Stimulated activated CD4-positive, alpha-beta T cell treated with anti-CD3 and anti-CD28 coated beads, Interleukin-1b, Interleukin-23, amount 100 ng/mL, for 48 hours (primary cell): ENCODE measurements at places on chromosomes 1 and 21.

- DNase-seq = no peak
Measured at GRCh38 chr1:68149110-68149798, 83.1 kb downstream of the WLS start.

GRCh38 chr1:160722726-160723125 is 11.1 kb upstream of the CD48 start:
- no peak for DNase-seq

GRCh38 chr1:8009043-8010002 is 16.8 kb downstream of the ERRFI1 start:
- DNase-seq = no peak

- peak; percentile 14 for DNase-seq
Measured at GRCh38 chr1:67323087-67323486, 15.4 kb downstream of the IL12RB2 start.

DNA sequence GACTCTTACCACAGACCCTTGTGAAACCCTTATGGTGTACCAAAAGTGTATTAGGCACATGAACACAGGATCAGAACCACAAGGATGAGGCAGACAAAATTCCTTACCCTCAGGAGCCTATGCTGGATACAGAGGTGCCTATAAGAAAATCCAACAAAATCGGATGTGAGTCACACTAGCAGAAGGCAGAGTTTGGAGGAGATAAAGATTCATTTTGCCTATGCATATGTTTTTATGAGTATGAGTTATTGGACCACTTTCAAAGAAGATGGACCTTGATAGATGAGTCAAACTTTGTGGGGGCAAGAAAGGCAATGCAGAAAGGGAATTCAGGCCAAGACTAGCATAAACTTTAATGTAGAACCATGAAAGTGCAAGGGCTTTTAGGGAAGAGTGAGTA is 17.0 kb downstream of the CAMK1G start:
- no peak for DNase-seq

- DNase-seq = no peak
Measured at GRCh38 chr1:71295350-71295749, 214.5 kb upstream of the ZRANB2 start.

- DNase-seq = no peak
Measured at GRCh38 chr1:211822677-211823407, 7.7 kb downstream of the LPGAT1 start.

DNA sequence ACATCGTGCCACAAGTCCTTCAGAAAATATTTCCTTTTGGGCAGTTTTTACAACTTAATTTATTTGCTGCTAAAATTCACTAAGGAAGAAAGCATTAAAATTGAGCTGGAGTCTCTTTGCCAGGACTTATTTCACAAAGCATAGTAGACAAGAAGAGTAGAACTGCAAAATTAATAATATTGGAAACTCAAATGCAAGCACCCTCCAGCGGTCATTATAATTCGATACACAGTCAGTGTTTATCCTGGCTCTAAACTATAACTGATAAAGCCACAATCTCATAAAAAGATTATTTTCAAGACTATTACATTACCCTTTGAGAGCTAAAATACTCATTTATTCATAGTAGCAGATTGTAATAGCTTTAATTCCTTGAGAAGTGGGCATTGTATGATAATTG is 655.4 kb downstream of the RWDD3 start:
- no peak for DNase-seq

GRCh38 chr1:61120246-61120840 is 38.0 kb downstream of the NFIA start:
- no peak for DNase-seq

- DNase-seq = no peak
Measured at GRCh38 chr1:6502000-6502891, 10.8 kb upstream of the PLEKHG5 start.

DNA sequence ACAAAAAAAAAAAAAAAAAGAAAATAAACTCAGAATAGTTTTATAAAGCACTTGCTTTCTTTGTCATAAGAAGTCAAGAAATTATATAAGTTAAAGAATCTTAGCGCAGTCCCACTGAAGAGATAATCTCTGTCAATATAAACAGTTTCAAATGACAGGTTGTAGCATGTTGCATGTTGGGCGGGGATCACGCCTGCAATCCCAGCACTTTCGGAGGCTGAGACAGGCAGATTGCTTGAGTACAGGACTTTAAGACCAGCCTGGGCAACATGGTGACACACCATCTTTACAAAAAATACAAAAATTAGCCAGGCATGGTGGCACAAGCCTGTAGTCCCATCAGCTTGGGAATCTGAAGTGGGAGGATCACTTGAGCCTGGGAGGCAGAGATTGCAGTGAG is 18.4 kb upstream of the INPP5B start:
- DNase-seq = no peak

DNA sequence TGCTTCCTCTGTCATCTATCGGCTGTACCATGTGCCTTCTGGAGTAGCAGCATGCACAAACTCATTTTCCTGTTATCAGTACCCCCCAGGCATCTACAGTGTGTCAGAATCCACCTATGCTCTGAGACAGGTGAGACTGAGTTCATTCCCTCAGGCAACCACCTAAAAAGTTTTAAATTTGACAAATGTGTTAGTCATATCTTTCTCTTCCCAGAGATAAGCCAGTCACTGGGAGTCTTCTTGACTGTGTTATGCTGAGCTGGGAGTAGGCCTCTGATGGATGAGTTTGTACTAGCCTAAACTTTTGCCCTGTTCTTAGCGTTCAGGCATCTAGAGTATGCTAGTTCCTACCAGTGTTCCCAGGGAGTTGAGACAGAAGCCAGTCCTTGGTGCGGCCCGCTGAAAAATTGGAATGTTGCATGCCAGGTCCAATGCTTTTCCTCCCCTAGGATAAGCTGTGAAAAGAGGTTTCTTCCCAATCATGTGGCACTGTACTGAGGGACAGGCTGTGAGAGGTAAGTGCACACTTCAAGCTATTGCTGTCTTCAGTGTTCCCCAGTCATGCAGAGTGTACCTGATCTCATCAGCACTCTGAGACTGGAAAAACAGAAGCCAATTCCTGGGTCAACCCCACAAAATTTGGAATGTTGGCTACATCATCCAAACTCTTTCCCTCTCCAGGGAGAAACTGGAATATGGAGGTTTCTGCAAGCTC is 1202.3 kb downstream of the NCAM2 start:
- no peak for DNase-seq

DNA sequence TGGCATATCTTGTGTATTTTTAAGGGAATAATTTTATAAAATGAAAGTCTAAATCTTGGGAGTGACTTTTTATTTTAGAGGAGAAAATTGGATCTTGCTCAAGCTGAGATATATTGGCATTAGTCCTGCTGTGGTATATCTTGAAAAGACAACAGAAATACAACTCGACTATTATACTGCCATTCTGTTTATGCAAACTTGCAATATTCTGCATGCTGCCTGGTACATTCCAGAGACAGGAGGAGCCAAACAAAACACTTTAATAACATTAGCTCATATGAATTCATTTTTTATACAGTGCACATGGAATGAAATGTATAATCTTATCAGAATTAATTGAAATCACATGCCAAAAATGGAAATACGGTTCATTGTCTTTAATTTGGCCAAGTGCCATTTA is 176.0 kb upstream of the NRIP1 start:
- no peak for DNase-seq

DNA sequence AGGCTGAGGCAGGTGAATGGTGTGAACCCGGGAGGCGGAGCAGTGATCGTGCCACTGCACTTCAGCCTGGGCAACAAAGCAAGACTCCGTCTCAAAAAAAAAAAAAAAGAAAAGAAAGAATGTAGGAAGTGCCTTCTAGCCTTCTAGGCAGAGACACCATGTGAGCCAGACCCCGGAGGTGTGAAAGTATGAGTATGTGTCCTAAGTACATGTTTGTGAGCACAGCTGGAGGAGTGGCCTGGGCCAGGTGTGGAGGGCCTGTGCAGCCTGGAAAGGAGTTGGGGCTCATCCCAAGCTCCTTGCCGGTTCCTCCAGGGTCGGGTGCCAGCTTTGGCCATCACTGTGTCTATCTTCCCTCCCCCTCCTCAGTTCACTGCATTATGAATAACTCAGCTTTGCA is 13.0 kb downstream of the SOX13 start:
- DNase-seq = no peak

DNA sequence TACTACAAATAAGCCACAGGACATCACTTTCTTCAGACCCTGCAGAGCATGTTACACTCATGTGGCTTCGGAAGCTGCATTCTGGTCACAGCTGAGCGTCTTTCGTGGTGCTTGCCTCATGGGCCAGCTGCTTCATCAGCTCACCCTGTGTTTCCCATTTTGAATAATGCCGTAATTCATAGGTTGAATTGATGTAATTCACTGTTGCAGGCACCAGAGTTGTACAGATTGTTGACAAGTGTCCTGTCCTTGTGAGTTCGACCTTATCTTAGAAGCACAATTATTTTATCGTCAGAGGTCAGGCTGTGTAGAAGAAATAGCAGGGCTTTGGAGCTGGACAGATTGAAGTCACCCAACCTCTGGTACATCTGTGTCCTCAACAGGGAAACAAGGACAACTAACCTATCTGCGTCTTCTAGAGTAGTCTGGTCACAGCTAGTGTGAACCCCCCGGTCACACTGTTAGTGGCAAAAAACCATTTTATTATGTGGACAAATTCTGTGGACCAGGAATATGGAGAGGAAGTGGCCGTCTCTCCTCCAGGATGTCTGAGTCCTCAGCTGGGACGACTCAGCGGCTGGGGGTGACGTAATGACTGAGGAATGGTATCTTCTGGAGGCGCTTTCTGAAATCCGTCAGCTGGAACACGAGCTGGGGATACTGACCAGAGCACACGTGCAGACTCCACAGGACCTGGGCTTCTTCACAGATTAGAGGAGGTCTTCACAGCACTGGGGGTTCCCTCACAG is 17.8 kb downstream of the PKNOX1 start:
- DNase-seq = no peak

GRCh38 chr1:226549094-226549936 is 751 bp downstream of the STUM start:
- no peak for DNase-seq

GRCh38 chr1:230753191-230753585 is 6.0 kb downstream of the CAPN9 start:
- no peak for DNase-seq

DNA sequence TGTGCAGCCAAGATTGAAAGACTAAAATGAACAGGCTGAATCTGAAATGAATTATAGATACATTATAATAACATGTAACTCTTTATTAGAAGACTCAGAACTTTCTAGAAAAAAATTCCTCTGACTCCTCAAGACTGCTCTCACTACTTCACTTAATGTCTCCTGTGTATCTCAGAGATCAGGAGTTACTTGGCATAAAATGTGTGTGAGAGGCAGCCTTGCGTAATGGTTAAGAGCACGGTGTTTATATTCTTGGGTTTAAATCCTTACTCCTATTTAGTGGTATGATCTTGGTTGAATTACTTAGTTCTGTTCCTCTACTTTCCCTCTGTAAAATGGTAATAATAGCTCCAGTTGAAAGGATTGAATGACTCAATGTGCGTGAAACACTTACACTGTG is 634.9 kb downstream of the LTN1 start:
- DNase-seq = no peak

DNA sequence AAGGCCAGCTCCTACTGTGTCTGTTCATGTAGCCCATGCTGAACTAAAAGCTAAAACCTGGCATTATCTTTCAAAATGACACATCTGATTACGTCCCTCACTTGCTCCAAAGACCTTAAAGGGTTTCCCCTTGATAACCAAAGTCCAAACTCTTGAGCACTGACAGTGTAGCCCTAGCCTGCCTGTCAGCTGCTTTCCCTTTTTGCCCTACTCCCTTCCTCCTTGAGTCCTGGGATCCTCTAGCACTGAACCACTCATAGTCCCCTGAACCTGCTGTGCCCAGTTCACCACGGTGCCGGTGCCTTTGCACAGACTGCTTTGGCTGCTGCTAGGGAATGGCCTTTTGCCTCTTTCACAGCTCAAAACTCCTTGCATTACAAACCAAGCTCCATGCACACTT is 67.5 kb downstream of the PLXNA2 start:
- DNase-seq = no peak

DNA sequence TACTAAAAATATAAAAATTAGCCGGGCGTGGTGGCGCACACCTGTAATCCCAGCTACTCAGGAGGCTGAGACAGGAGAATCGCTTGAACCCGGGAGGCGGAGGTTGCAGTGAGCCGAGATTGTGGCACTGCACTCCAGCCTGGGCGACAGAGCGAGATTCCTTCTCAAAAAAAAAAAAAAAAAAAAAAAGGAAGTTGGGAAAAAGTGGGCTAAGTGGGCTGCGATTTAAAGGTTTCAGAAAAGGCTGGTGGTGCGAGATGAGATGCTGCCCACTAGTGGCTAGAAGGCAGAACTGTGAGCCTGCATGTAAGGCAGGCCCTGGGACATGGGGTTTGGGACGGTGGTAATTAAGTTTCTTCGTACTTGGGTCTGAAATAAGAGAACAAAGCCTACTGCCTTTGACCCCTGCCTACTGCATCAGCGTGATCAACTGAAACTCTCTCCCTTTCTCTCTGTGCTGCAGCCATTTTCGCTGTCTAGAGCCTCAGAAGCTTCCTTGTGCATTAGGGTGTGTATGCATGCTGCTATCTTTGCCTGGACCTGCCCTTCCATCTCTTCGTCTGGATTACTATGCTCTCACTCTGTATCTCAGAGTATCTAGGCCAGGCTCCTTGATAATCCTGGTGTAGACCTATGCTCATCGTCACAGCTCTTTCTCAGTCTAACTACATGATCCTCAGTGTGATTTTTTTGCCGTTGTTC is 12.4 kb downstream of the FMOD start:
- peak; percentile 54 for DNase-seq

DNA sequence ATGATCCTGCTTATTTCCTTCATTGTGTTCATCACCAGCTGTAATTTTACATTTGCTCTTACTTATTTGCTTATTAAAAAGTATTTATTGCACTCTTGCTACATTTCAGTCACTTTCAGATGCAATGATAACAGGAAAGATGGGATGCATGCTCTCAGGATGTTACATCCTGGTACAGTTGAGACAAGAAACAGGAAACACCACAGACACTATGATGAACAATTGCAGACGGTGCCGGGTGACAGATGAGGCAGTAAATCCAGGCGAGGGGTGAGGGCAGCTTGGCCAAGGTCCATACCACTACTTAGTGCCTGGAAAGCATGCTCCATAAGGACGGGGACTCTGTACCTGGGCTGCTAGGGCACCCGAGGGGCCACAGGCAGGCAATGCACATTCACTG is 156.6 kb upstream of the RAB4A start:
- no peak for DNase-seq

DNA sequence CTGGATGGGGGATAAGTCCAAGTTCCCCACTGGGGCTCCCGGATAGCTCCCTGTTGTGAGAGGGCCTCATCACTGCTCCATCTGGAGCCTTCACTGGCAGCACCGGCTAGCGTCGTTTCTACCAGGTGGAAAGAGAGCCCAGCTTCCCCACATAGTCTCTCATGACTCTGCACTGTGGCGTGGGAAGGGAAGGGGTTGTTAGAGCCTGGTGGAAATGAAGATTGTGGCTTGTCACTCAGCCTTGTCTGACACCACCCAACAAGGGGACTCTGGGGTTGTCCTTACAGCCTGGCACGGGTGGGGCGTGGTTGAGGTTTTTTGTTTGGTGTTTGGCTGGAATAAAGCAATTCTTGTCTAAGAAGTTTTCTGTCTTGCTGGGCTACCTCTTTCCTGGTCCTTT is 94.6 kb downstream of the ADARB1 start:
- no peak for DNase-seq
